ENCODE measurements at places on chromosomes 12 and 14.
A peak's percentile ranks its signal among the peaks of the same experiment; 100 is the strongest.

DNA sequence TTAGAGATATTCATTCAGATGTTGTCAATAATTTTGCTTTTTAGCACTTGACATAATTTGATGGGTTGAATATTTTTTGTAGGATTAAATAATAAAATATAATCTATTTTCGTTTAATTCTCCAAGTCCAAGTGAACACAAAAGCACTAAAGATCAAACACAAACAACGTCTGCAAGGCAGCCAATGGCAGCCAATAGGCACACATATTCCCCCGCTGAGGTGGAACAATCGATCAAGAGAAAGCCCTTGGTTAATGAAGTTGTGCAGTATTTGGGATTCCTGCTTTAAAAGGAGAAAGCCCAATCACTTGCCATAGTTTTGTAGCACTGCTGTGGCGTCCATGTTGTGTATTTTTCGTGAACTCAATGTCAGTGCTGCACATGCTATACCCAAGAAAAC is 1.5 kb downstream of the DHRS7 start:
- no peak for DNase-seq

DNA sequence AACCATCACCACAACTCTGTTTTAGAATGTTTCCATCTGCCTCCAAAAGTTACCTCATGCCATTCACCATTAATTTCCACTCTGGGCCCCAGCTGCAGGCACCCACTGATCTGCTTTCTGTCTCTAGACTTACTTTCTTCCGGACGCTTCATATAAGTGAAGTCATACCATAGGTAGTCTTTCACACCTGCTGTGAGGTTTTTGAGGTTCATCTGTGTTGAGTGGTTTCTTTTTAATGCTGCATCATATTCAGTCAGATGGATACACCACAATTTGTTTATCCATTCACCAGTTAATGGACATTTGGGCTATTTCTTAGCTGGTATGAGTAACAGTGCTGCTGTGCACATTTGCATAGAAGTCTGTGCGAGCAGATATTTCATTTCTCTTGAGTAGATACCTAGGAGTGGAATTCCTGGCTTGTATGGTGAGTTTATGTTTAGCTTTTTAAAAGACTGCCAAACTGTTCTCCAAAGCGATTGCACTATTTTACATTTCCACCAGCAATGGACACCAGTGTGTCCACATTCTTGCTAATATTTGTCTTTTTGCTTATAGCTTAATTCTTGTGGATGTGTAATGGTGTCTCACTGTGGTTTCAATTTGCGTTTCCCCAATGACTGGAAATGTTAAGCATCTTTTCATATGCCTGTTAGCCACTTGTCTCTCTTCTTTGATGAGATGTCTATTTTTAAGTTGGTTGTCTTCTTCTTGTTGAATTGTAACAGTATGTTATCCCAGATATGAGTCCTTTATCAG is 48.3 kb downstream of the ZFYVE21 start:
- no peak for DNase-seq

GRCh38 chr12:106248846-106249371 is 1.1 kb upstream of the CKAP4 start:
- DNase-seq = no peak

DNA sequence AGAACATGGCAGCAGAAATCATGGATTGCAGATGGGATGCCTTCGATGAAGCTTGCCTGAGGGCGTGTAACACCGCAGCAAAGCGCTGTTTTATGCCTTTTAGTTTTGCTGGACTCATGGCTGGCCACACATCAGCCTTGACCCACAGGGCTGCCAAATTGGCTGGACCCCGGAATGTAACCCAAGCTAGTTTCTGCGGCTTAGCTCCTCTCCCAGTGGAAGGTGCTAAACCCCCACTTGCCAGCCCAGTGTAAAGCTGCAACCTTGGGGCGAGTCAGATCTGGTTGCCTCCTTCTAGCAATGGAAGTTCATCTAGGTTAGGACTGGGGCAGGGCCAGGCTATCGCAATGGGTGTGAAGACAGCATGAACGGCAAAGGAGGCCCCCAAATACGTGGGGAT is 38.3 kb downstream of the MEG3 start:
- no peak for DNase-seq

- DNase-seq = no peak
Measured at GRCh38 chr14:26137161-26137560, 460.7 kb downstream of the NOVA1 start.

- DNase-seq = no peak
Measured at GRCh38 chr14:22561661-22562579, 27.1 kb downstream of the DAD1 start.

GRCh38 chr14:42374332-42374731 is 767.7 kb downstream of the LRFN5 start:
- DNase-seq = no peak

DNA sequence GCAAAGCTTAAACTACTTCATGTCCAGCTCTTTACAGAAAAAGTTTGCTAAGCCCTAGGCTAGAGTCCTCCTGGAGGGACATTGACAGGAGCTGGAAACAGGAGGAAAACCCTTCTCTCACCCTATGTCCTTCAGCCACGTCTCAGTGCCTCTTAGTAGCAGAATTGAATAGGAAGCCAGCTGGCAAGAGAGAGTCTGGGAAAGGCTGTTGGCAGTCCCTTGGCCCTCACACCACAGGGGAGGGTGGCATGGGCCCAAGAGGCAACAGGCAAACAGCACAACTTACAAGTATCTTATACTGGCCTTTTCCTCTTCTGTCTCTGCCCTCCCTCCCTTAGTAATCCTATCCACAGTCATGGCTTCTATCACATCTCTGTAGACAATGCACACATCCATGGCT is 27.7 kb upstream of the DHRS2 start:
- DNase-seq = no peak

- peak; percentile 44 for DNase-seq
Measured at GRCh38 chr12:119208626-119209061, 29.9 kb downstream of the HSPB8 start.

- no peak for DNase-seq
Measured at GRCh38 chr12:125083072-125083471, 17.8 kb downstream of the AACS start.

- DNase-seq = peak; percentile 86
Measured at GRCh38 chr14:58272588-58273372, 25.6 kb upstream of the ARID4A start.

DNA sequence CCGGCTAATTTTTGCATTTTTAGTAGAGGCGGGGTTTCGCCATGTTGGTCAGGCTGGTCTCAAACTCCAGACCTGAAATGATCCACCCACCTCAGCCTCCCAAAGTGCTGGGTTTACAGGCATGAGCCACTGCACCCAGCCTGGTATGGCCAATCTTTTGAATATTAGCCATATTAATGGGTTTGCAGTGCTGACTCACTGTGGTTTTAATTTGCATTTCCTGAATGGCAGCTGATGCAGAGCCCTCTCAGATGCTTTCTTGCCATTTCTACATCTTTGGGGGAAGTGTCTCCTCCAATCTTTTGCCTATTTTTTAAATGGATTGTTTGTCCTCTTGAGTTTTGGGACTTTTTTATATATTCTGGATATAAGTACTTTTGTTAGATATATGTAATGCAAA is 55.5 kb upstream of the NPAS3 start:
- no peak for DNase-seq

- DNase-seq = no peak
Measured at GRCh38 chr12:96578526-96579125, 89.2 kb downstream of the CFAP54 start.

- no peak for DNase-seq
Measured at GRCh38 chr14:74569387-74569786, 42.6 kb downstream of the LTBP2 start.

DNA sequence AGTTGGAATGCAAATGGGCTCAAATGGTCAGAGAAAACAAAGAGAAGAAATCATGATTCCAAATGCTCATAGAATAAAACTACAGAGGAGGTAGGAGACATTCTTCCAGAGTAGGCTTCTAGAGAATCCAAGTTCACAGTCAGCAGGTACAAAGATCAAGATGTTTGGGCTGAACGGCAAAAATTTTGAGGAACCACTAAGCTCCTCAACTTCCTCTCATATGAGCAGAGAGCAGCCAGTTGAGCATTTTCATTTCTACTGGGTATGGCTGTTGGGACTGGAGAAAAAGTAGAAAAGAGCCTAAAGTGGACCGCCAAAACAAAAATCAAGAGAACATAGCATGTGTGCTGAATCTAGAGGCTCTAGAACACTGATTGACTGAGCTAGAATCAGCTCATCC is 73.8 kb upstream of the ARID2 start:
- DNase-seq = no peak

- DNase-seq = no peak
Measured at GRCh38 chr14:103480595-103480994, 42.0 kb downstream of the CKB start.

DNA sequence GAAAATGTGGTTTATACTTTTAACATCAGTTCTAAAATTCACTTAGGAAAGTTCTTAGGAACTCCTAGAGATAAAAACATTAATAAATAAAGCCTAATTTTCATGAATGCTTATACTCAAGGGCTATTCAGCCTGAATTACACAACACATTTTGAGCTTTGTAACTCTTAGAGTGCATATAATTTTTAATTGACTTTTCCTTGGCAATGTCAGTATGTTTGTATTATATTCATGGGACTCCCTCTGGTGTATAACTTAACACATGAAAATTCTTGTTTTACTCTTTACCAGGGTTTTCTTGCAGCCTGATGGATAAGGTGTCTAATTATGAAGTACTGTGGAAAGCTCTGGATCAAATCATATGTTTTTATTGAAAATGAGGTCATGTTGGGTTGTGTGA is 150.6 kb upstream of the HMGA2 start:
- DNase-seq = no peak

- DNase-seq = no peak
Measured at GRCh38 chr12:9745199-9745598, 12.3 kb upstream of the CLECL1 start.

DNA sequence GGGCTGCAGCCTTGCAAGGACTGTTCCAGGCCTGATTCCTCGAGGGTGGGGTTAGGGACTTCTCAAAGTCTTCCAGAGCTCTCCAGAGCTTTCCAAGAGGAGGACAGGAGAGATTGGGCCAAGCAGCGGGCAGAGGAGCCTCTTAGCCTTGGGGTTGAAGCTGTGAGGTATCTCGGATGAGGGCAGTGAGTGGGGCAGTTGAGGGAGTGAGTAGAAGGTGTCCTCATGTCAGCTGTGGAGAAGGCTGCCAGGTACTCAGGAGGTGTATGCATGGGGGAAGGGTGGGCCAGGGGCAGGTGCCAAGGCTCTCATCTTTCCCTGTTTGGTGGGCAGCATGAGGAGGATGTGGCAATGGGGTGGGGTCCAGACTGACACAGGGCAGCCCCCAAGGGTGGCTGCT is 7.7 kb downstream of the KRT83 start:
- DNase-seq = no peak

- DNase-seq = peak; percentile 72
Measured at GRCh38 chr14:103103461-103104388, 9.2 kb downstream of the EXOC3L4 start.

- DNase-seq = no peak
Measured at GRCh38 chr12:110699591-110700445, 10.9 kb upstream of the HVCN1 start.

GRCh38 chr14:72651714-72652113 is 242.2 kb downstream of the DPF3 start:
- DNase-seq = no peak

DNA sequence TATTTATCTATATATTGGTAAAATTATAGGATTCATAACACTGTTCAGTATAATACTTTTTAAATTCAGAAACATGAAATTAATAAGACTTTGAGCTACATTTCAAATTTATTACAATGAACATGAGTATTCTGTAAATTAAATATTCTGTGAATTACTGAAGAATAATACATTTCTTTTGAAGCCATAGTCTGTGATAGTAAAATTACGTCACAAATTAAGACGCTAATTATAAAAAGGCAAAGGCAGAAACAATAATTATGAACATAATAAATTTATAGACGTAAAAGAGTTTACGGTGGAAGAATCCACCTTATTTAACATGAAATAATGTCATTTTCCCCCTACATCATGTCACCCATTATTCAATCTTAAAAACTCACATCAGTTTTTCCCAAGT is 118.9 kb downstream of the NOVA1 start:
- no peak for DNase-seq

DNA sequence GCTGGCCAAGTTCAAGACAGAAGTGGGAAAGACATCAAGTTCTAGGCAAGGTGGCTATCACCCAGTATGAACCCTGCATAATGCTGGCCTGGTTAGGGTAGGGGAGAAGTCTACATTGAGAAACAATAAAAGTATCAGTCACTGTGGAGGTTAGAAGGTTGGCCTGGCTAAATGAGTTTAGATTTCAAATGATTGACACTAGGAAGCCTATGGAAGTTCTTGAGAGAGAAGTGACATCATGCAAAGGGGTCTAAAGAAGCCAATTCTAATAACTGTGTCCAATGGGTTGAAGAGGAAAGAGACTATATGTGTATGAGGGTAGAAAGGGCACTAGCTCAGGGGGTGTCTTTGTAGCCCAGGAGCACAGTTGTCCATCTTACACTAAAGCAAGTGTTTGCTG is 98.5 kb upstream of the MBIP start:
- DNase-seq = no peak

DNA sequence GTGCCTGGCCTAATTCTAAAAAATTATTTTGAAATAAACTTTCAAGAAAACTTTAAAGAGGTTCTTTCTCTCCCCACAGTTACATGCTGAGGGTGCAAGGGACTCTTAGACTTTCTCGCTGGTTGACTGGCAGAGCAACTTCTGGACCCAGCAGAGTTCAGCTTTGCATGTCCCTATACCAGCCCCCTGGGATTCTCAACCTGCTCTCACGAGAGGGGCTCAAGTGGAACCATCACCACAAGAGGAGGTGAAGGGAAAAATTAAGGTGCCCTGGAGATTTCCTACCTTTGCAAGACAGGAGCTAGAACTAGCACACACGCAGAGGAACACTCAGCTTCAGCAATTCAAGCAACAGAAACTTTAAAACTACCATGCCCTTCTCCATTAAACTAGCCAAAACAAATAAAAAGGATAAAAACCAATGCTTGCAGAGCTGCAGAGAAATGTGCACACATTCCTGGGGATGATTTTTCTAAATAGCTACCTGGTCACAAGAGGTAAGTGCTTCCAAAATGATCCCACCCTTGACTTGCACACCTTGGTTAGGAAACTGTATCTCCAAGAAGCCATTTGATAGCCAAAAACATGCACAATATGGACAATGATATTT is 2.5 kb downstream of the HVCN1 start:
- DNase-seq = no peak

GRCh38 chr14:21382095-21382494 is 1.7 kb downstream of the SUPT16H start:
- no peak for DNase-seq

DNA sequence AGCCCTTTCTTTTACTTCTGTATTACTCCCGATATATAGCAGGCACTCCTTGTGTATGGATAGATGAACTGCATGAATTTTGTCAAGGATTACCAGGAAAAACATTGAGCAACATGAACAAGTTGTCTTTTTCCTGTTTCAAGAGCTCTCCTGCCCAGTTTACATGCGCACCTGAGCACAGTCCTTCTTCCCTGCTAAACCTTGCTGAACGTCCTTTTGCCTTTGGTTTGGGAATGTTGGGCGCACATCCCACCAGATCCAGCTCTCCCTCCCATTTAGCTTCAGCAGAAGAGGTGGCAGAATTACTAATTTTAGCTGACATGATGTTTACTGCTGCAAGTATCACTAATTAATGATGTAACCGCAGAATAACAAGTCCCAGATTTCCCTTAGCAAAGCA is 121.4 kb upstream of the TMCC3 start:
- no peak for DNase-seq
